Sigmoid colon (tissue), 7 donors: ENCODE measurements at places on chromosomes 2 and 18. TPM values are rescaled to one million over a fixed set of nuclear protein-coding genes. Genes with fewer than 3 reads are reported as not detected.

CKAP2L gene
- 0.54 TPM for total RNA-seq

VIT gene
- total RNA-seq = 16.5 TPM

CLEC4F gene
- total RNA-seq = 0.55 TPM

HOXD3 gene
- 4.1 TPM for total RNA-seq

DNA sequence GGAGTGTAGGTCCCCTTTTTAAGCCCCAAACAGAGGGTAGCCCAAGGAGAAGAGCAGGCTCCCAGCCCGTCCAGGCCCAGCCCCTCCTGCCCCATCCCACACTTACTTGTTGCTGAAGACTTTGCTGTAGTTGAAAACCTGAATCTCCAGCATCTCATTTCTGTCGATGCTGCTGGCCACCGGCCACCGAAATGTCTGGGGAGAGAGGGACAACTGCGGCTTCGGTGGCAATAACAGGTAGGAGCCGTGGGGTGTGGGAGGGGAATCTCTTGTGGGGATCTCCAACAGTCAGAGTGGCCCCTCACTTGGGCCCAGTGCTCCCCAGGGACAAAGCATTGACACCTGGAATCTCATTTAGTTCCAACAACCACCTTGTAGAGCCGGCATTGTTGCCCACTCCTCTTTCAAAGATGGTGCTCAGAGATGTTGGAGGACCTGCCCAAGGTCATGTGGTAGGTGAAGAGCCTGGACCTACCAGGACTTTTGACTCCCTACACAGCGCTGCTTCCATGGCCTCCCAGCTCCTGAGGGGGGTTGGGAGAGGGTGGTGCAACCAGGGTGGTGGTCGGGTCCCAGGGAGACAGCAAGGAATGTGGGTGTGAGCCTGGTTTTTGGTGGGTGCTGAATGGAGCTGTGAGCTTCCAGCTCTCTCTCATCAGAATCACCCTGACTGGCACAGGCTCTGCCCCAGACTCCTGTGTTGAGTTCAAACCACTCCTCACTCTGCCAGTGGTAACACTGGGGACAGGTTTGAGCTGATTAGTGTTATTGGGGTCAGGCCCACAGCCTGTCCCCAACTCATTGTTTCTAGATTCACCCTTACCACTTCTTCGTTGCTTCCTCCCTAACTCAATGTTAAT is 50.0 kb upstream of the OTOF start:
- DNase-seq = peak; percentile 42

DNA sequence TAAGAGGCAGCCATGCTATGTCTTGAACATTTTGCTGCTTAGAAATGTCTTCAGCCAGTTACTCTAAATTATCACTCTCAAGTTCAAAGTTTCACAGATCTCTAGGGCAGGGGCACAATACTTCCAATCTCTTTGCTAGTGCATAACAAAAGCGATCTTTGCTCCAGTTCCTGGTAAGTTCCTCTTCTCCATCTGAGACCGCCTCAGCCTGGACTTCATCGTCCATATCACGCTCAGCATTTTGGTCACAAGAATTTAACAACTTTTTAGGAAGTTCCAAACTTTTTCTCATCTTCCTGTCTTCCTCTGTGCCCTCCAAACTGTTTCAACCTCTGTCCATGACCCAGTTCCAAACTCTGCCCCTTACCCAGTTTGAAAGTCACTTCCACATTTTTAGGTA is 8.8 kb upstream of the SLC35F5 start:
- DNase-seq = no peak

- DNase-seq = no peak
These were observed 9.3 kb downstream of the VPS4B start for GRCh38 chr18:63412953-63413352.

- no peak for DNase-seq
These were observed 404.3 kb downstream of the BCL11A start for GRCh38 chr2:60149176-60149575.

GRCh38 chr2:203490391-203490790 is 44.7 kb downstream of the RAPH1 start:
- no peak for DNase-seq

DNA sequence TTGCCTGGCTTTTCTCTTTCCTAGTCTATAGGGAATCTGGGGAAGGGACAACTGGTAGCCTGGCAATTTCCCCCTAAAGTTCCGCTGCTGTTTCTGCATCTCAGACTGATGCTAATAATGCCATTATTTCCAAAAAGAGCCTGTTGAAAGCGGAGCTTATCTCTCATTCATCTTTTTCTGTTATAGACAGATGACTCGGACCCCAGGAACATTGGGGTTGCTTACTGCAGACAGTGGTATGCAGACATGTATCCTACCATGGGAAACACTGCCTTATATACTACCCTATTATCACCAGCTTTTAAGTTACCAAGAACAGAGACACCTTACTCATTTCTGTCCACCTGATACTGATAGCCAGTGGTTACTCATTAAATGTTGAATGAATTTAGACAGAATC is 15.3 kb downstream of the ETAA1 start:
- no peak for DNase-seq
